Right lobe of liver (tissue), 6 donors: ENCODE measurements at places on chromosomes 7 and 10. TPM values are rescaled to one million over a fixed set of nuclear protein-coding genes. Genes with fewer than 3 reads are reported as not detected.

- no peak overlapping the region for H3K27ac ChIP-seq
- no peak for DNase-seq
- no peaks in the 10 kb centered on the region for H3K4me1 ChIP-seq
- no peaks in the 10 kb centered on the region for H3K27me3 ChIP-seq
- H3K4me3 ChIP-seq: no peak overlapping the region
- H3K36me3 ChIP-seq: no peaks in the 10 kb centered on the region
These were observed 89.1 kb downstream of the CELF2 start for GRCh38 chr10:11106621-11107374.

DNA sequence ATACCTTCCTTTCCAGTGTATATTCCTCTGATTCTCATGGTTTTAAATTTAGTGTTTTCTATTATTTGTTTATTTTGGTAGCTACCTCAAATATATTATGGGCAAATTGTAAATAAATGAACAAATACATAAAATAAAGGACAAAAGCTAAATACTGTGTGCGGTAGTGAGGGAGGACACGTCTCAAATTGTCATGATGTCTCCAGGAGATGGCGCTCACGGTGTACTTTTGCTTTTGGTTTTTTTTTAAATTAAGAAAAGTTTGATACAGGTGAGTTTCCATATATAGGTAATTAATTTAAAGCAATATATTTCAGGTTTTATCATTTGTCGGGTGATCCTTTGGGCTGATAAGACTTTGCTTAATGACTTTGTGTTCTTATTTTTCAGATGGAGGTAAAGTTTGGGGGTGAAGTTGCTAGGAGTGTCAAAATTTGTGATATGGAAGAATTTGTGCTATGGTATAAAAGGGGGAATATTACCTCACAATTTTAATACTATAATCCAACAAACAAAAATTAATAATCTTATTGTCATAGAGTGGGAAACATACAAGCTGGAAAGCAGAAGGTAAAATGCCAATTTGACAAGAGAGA, 68.4 kb upstream of the TMEM229A start:
- H3K27ac ChIP-seq: no peak overlapping the region
- no peak overlapping the region for H3K4me3 ChIP-seq
- no peaks in the 10 kb centered on the region for H3K36me3 ChIP-seq
- no peaks in the 10 kb centered on the region for H3K27me3 ChIP-seq
- no peaks in the 10 kb centered on the region for H3K4me1 ChIP-seq
- no peak for DNase-seq

DNA sequence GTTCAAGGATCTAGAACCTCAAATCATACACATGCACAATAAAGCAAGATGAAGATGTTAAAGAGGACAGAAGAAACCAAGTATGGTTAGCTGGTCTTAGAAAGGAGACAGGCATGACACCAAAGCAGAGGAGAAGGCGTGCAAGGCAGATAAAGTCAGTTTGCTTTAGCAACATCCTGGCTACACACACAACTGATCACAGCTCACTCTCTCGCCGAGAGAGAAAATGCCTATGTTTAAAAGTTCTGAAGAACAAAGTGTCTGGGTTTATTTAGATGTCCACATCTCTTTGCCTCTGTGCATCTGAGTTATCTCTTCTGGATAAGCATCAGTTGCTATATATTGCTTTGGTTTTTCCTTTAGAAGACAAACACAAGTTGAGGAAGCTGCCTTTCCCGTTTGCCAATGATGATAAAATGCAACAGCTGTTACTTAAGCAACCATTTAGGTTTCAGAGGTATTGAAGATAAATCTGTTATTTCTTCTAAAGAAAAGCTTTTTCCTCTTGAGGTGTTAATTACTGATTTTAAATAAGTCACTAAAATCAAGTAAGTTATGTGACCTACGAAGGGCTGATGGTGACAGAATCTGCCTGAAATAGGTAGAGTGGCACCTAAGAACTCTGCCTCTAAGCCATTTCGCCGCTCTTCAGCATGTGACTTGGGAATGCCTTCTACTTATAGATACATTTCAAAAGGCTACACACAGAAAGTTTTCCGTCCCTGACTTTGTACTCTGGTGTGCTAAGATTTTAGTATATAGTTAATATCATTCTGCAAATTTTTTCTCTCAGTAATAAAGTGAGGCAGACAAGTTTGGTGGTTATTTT, 146.2 kb upstream of the ASAH2 start:
- H3K4me1 ChIP-seq: no peaks in the 10 kb centered on the region

DNA sequence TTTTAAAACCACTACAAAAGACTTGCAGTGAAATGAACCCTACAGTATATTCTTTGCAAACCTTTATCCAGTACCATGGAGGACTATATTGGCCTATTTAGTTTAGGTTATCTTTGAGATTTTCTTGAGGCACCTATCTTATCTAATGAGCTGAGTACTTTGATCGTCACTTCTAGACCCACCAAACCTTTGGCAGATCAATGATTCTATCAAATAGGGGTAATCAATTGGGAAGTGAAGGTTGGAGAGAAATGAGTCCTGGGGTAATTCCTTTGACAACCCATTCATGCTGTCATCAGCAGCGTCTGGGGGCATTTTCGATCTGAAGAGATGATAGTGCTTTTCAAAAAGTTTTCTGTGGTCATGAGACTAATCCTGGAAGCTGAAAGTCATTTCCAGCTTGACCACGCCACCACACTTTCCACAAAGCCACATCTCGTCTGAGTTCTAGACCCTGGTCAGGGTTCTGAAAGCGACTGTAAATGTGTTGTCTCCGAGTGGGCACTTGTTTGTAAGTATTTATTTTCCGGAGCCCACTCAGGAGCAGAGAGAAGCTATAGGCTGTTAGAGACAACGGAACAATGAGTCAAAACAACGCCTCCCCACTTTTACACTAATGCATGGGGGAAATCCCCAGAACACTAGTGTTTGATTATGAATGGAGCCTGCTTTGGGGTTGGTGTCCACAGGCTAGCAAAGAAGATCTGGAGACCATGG, 4.8 kb downstream of the EGR2 start:
- no peaks in the 10 kb centered on the region for H3K36me3 ChIP-seq
- peaks cover 28% of the 10 kb centered on the region for H3K4me1 ChIP-seq
- no peak overlapping the region for H3K4me3 ChIP-seq
- no peak for DNase-seq

DNA sequence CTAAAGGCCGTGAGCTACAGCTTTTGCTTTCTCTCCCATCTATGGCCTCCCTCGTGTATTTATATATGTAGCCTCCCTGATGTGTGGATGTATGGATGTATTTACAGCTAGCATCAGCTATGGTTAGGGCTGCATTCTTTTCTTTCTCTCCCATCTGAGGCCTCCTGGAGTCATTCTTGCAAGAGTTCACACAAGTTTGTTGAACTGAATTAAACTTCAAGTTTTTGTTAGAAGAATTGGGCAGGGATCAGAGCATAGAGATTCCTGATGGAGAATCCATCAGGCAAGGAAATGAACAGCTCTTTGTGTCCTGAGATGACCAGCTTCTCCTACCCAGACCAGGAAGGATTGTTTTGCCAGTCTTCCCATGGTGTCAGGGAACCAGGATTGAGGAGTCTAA, 60.3 kb downstream of the AHCYL2 start:
- no peak for DNase-seq
- no peak overlapping the region for H3K27ac ChIP-seq
- no peak overlapping the region for H3K4me3 ChIP-seq
- no peaks in the 10 kb centered on the region for H3K4me1 ChIP-seq
- H3K36me3 ChIP-seq: no peaks in the 10 kb centered on the region

- H3K4me1 ChIP-seq: no peaks in the 10 kb centered on the region
- no peak overlapping the region for H3K4me3 ChIP-seq
- H3K36me3 ChIP-seq: no peaks in the 10 kb centered on the region
- DNase-seq: no peak
- no peak overlapping the region for H3K27ac ChIP-seq
- H3K27me3 ChIP-seq: no peaks in the 10 kb centered on the region
These were observed 157.0 kb upstream of the MKLN1 start for GRCh38 chr7:131170440-131171271.

DNA sequence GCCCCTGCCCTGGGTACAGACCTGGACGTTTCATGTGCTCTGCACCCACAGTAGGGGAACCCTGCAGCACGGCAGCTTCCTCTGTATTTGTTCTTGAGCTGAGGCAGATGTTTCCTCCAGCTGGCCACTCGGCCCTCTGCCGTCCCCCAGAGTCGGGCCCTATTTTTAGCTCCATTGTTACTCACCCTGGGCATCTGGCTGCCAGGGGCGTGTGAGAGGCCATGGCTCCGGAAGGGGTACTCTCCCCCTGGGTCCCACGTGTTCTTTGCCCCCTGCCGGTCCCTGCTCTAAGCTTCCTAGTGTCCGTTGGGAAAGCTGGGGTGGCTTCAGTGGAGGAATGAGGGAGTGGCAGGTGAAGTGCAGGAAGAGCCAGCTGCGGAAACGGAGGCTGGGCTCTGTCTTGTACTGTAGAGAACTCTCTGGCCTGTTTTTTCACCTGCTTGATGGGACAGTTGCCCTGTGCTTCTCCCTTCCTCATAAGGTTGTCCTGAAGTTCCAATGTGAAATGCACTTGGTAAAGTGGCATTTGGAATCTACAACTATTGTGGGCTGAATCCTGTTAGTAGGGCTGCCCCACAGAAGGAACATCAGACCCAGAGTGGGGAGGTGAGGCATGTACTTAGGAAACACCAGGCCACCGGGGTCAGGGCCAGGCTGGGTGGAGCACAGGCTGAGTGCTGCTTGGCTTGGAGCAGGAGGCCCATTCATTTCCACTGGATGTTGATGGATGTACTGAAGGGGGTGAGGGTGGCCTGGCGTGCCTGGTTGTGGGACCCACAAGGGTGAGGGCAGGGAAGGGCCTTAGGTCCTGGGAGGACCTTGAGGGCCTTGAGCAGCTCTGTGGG, 30.6 kb downstream of the PALD1 start:
- H3K27me3 ChIP-seq: no peaks in the 10 kb centered on the region
- no peaks in the 10 kb centered on the region for H3K4me1 ChIP-seq
- no peak for DNase-seq
- no peak overlapping the region for H3K4me3 ChIP-seq
- no peak overlapping the region for H3K27ac ChIP-seq

GRCh38 chr7:37052705-37053104, 328.4 kb upstream of the AOAH start:
- H3K27me3 ChIP-seq: no peaks in the 10 kb centered on the region
- H3K36me3 ChIP-seq: no peaks in the 10 kb centered on the region
- H3K4me1 ChIP-seq: no peaks in the 10 kb centered on the region

MET gene
- 45.2 TPM for total RNA-seq

PON3 gene
- total RNA-seq: 170 TPM

KLLN gene
- 0.37 TPM for total RNA-seq

MUC12 gene
- not detected for total RNA-seq
